ENCODE measurements at places on chromosomes 2 and 18.

GRCh38 chr2:239929504-239929903 is 95.6 kb downstream of the NDUFA10 start:
- peak; percentile 11 for DNase-seq

- no peak for DNase-seq
Observed at GRCh38 chr2:222569826-222570225, 86.1 kb downstream of the FARSB start.

GRCh38 chr2:159457589-159457988 is 158.8 kb downstream of the BAZ2B start:
- DNase-seq = no peak

GRCh38 chr2:221761260-221761659 is 189.2 kb upstream of the EPHA4 start:
- DNase-seq = no peak

DNA sequence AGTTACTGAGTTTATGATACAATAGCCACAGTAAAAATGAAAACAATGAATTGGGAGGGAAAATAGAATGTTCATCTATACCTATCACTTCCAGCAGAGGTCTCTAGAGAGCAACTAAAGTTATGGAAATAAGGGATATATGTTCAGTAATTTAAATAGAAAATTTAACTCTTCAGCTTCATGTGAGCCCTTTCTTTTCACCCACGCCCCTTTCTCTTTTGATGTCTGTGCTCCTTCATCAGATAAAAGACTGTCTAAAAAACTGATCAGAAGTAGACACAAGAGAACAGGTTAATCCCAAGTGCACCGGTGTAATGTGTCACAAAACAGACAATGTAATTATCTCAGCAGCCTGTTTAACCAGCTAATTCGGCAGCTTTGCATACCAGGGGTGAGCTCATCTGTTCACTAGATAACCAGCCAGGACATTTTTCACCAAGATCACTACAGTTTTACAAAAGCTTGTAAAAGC is 238.5 kb upstream of the ERBB4 start:
- DNase-seq = no peak

Data from H9 (cell line).